ENCODE measurements at places on chromosomes 7 and 10. TPM values are rescaled to one million over a fixed set of nuclear protein-coding genes. Genes with fewer than 3 reads are reported as not detected.

Gene NT5C3A
- total RNA-seq: 26.5 TPM

- no peak for DNase-seq
Measured at GRCh38 chr7:99920149-99920548, 819 bp upstream of the TRIM4 start.

Gene CYP3A7
- total RNA-seq: 1.3 TPM

GRCh38 chr7:91653286-91653685 lies 227.2 kb downstream of the MTERF1 start:
- no peak for DNase-seq

Gene DAGLB
- total RNA-seq: 7.8 TPM

Gene LIPJ
- not detected for total RNA-seq

DNA sequence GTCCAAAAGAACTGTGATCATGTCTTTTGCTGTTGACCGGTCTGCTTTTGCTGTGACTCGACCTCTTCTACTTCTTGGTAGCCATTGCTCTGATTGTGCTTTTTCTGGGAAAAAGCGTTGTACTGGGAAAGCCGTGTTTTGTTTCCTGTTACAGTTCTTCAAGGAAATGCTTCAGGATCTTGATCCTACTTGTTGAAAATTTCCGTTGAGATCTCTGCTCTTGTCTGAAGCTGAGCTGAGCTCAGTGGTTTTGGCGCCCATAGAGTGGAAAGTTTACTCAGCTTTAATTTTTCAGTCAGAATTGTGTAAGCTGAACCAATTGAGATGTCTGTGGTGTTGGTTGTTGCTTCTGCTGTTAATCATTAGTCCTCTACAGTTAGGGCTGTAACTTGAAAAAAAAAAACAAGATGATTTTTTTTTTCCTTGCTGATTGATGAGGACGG lies 302.2 kb downstream of the CCDC3 start:
- DNase-seq: peak; percentile 62

DNA sequence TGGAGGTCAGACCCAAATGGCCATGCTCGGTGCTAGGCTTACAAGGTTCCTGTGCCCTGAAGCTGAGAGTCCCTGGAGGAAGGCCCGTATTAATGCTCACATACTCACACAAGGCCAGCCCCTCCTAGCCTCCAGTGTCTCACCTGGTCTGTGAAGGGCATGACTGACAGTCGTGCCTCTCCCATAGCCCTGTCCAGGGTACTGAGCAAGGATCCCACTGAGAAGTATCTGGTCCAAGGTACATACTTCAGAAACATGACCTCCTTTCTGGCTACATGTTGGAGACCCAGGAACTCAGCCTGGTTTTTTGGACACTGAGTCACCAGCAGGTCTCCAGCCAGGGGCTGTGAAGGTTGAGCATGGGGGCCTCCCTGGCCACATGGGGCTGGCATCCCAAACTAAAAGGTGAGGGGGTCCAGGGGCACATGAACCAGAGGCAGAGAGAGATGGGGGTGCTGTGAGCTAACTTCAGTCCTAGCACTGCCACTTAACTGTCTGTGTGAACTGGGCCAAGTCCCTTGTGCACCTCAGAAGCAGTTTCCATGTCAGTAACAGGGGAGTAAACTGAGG lies 17.6 kb upstream of the RASGEF1A start:
- no peak for DNase-seq

Gene SUN3
- not detected for total RNA-seq

- no peak for DNase-seq
Measured at GRCh38 chr7:100431286-100431735, 1.7 kb downstream of the MEPCE start.

Gene ARMS2
- not detected for total RNA-seq

Gene PIK3AP1
- 37.2 TPM for total RNA-seq

DNA sequence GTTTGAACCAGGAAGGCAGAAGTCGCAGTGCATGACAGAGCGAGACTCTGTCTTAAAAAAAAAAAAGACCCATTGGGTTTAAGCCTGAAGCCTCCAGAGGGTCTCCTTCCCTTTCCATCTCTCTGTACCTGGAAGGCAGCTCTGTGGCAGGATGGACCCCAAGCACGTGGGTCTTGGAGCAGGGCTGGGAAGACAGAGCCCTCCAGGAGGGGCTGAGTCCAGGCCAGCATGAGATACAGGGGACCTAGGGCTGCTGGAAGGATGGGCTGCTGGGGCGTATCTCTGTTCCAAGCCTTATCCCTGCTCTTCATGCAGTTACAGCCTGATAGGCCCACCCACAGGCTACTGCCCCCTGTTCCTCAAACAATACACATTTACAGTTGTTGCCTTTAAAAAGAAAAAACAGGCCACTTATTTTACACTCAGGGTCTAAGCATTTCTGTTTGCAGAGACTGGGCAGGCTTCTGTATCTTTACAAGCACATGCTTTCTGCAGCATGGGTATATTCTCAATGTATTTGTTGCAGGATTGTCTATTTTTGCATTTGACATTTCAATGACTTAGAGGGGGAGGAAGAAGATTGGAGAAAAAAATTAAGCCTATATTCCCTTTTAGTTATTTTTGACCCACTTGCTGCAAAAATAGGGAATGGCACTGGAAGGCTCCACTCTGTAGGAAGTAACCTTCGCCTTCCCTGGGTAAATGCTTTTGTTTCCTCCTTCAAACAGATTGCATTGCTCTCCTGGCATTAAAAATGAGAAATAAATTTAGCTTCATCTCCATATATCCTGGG lies 60.1 kb downstream of the FAM171A1 start:
- DNase-seq: no peak

DNA sequence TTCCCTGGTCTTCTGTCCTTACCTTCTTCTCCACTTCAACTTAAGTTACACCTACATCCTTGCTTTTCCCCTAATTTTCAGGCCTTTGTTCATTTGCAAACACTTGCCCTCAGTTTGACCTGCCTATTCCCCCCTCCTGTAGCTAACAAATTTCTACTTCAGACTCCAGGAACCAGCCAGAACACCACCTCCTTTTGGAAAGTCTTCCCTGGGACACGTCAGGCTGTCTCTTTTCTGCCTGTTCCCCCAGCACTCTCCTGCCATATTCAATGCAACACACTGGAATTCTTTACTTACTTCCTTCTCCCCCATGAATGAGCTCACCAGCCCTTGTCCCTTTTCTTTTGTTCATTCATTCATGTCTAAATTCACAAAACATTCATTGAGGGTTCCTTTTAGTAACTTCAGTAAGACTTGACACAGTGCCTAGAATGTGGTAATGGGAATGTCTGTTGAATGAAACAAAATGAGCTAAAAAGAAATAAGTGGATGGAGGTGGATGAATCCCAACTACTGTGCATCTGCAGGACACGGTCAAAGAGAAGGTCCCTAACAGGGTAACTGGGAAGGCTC lies 478.0 kb downstream of the KCNMA1 start:
- no peak for DNase-seq

DNA sequence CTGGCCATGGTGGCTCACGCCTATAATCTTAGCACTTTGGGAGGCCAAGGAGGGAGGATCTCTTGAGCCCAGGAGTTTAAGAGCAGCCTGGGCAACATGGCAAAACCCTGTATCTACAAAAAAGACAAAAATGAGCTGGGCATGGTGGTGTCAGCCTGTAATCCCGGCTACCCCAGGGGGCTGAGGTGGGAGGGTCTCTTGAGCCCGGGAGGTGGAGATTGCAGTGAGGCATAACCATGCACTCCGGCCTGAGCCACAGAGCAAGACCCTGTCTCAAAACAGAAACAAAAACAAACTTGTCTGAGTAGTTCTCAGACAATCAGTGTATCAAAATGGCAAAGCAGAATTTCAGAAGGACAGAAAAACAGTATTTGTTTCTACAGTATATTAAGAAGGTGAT lies 45.2 kb upstream of the BPGM start:
- no peak for DNase-seq

Gene SPDYE3
- not detected for total RNA-seq

Gene PNLIPRP3
- total RNA-seq: not detected

GRCh38 chr7:80536426-80536825 lies 24.6 kb upstream of the GNAT3 start:
- DNase-seq: no peak

- DNase-seq: no peak
Measured at GRCh38 chr10:128178302-128178958, 52.2 kb upstream of the MKI67 start.

DNA sequence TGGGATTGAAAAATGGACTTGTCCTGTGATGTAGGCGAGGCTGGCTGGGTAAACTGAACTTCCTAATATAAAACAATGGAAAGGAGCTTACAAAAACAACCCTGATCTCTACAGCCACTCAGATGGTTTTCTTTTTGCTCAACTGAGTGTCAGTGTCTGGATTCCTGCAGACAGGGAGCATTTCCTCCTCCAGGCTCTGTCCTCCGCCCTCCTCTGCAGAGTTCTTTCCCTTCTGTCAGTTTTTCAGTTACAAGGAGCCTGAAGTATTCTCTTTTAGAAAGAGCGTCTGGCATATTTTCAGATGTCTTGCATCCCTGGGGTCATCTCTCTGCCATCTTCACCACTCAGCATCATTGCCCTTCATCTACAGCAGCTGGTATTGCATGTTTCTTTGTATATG lies 50.0 kb upstream of the PITRM1 start:
- DNase-seq: no peak

GRCh38 chr7:100896732-100897608 lies 1.3 kb upstream of the ACHE start:
- peak; percentile 54 for DNase-seq

GRCh38 chr10:43249962-43250614 lies 16.8 kb downstream of the RASGEF1A start:
- peak; percentile 6 for DNase-seq

DNA sequence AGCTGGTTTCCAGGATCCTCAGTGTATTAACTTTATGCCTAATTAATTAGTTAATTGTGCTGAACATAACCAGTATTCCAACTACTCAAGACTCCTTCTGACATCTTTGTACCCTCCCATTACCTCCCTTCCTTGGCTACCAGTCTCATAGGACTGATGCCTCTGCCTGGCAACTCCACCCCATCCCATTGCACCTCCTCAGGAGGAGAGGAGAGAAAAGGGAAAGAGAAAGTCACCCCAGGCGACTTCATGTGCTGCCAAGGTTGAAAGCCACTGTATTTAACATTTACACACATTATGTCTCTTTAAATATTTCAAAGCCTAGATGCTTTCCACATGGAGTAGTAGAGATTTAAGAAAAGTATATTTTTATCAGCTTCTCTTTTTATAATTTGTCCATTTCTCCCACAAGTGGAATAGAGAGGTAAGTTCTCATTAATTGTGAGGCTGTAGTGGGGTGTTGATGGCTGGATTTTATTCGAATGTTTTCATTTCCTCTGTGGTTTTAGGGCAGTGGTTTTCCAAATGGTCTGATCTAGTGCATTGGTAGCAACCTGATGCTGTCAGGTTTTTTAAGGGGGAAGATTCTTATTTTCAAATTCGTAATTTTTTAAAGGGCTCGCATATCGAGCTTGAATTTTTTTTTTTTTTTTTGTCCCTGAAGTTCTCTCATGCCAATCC lies 148.0 kb downstream of the BICC1 start:
- DNase-seq: no peak

- no peak for DNase-seq
Measured at GRCh38 chr7:157358041-157358752, 21.4 kb downstream of the DNAJB6 start.

Gene PIP
- not detected for total RNA-seq

Gene LRIT1
- not detected for total RNA-seq

Gene HSPA12A
- 8.3 TPM for total RNA-seq

Measured in body of pancreas (tissue), 4 donors.